ENCODE measurements at places on chromosomes 5 and 9. TPM values are rescaled to one million over a fixed set of nuclear protein-coding genes. Genes with fewer than 3 reads are reported as not detected.
A peak's percentile ranks its signal among the peaks of the same experiment; 100 is the strongest.

GRCh38 chr5:63686181-63686580 lies 276.1 kb downstream of the HTR1A start:
- DNase-seq, result no peak

OR1Q1 gene
- total RNA-seq, result not detected

ORM2 gene
- not detected for total RNA-seq

GRCh38 chr5:54616518-54617220 lies 99.1 kb downstream of the SNX18 start:
- no peak for DNase-seq

C5orf52 gene
- total RNA-seq, result not detected

GRCh38 chr5:31993165-31993961 lies 180.8 kb downstream of the GOLPH3 start:
- DNase-seq, result peak; percentile 39

ECM2 gene
- total RNA-seq, result 13.5 TPM

C9orf153 gene
- total RNA-seq, result not detected

DNA sequence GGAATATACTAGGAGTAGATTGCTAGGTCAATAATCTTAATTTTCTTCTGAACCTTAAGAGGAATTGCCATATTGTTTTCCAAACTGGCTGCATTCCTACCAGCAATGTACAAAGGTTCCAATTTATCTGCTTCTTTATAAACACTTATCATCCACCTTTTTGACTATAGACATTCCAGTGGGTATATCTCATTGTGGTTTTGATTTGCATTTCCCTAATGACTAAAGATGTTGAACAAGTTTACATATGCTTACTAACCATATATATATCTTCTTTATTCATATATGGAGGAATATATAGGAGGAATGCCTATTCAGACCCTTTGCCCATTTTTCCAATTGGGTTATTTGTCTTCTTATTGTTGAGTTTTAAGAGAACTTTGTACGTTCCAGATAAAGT lies 7.6 kb downstream of the DNAJC18 start:
- no peak for DNase-seq

SLC45A2 gene
- total RNA-seq, result not detected

DNA sequence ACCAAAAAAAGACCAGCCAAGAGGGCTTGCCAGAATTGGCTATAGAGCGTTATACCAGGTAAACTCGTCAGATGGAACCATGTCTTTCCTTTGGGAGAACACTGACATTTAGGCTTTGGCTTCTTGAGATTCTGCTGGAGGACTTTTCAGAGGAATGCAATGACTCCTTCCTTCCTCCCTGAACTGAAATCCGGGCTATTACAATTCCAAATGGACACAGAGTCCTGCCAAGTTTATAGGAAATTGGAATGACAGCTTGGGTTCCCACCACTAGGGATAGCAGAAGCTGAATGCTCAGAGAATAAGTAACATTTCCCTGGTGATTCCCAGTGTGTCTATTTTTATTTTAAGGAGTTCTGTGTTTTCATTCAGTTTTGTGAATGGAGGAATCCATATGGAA lies 143.0 kb downstream of the FGF1 start:
- DNase-seq, result no peak

SLC27A6 gene
- total RNA-seq, result 0.16 TPM

DNA sequence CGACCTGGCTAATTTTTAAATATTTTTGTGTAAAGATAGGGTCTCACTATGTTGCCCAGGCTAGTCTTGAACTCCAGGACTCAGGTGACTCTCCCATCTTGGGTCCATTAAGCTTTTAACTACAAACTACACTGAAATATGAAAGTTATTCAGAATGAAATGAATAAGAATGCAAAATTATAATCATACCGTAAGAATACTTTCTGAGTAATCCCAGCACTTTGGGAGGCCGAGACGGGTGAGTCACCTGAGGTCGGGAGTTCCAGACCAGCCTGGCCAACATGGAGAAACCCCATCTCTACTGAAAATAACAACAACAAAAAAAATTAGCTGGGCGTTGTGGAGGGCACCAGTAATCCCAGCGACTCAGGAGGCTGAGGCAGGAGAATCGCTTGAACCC lies 1.1 kb upstream of the ORM1 start:
- no peak for DNase-seq

- peak; percentile 28 for DNase-seq
Observed at GRCh38 chr5:138963763-138964371, 88.7 kb upstream of the LRRTM2 start.

FSTL4 gene
- 0.12 TPM for total RNA-seq

PCDHGB4 gene
- total RNA-seq, result 0.79 TPM

DNA sequence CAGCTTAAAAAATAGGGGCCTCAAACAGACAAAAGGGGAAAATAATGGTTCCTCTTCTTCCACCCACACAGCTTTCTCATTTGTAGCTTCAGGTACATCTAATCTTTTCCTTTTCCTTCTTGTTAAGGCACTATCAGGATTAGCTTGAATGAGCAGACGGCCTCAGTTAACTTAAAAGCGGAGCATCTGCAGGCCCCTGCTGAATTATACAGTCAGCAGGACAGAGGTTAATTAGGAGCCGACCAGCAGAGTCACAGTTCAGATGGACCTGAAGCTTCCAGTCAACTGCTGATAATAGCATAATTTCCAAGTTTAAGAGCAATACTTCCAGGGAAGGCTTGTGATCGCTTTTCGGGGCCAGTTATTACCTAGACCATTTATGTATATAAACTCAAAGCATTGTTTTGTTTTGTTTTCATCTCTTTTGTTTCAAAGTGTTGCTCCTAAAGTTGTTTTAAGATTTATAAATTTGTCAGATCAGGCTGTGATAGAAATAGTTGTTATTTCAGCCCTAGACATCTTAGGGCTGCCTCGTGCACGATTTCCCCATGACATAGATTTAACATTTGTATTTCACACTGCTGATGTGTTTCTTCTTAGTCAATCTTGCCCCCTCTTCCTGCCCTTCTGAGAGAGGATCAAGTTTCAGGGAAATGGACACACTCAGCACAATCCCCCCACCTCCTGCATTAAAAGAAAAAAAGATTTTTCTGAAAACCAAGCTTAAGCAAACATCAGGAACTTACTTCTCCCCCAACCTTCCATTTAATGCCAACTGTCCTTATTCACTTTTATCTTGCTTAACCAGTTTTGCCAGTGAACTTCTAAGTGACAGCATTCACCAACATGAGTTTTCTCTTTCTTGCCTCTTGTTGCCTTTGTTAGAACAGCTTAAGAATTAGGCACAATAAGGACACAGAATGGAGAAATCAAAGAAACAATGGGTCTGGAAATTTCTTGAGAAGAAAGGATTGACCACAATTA lies 449.8 kb downstream of the ARHGEF28 start:
- DNase-seq, result no peak

PPP3R2 gene
- total RNA-seq, result not detected

DNA sequence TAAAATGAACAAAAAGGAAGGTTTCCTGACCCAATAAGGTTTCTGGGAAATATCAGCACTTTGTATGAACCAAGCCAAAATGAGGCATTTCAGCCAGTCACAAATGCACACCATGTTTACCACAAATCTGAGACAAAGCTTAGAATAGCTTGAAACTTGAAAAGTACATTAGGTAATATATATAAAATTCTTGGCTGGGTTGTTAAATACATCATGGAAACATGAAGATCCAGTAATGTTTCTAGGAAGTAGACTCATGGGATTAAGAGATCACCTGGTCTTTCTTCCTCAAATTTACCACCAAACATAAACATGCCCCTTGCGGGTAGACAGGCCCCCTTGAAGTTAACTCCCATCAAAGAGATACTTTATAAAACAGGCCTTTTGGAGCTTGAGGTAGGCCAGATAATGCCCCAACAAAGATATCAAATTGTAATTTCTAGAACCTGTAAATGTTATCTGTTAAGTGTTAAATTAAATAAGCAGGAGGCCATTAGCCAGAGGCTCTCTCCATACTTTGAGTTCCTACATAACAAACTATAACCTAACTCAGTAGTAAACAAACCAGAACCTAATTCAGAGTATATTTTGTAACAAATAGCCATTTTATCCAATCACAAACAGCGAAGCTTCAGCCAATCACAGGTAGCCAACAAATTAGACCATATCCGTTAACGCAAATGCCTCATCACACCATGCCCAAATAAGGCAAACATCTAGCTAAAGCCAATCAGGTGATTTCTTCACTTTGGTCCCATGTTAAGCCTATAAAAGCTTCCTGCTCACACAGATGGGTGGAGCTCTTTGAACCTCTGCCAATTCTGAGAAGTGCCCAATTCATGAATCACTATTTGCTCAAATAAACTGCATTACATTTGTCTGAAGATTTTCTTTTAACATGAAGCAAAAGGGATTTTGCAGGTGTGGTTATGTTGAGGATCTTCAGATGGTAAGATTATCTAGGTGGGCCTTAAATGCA lies 127.9 kb upstream of the TARS1 start:
- peak; percentile 95 for DNase-seq

GRCh38 chr9:133426011-133426410 lies 3.8 kb downstream of the ADAMTS13 start:
- no peak for DNase-seq

SPATA31E1 gene
- not detected for total RNA-seq

DNA sequence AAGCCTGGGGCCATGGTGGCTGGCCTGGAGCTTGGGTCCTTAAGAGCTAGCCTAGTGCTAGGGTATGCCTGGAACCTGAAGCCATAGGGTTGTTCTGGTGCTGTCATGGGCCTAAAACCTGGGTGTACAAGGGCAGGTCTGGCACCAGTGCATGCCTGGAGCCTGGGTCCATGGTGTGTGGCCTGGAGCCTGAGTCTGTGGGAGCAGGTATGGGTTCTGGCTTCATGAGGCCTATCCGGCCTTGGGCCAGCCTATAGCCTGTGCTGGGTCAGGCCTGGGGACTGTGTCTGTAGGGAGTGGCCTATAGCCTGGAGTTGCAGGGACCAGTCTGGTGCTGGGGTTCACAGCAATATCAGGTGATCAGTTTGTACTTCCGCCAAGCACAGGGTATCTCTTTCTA lies 347.2 kb upstream of the MEF2C start:
- no peak for DNase-seq

- no peak for DNase-seq
Observed at GRCh38 chr9:98594546-98595160, 114.1 kb downstream of the GABBR2 start.

- no peak for DNase-seq
Observed at GRCh38 chr9:73131461-73131860, 20.2 kb upstream of the ANXA1 start.

DNA sequence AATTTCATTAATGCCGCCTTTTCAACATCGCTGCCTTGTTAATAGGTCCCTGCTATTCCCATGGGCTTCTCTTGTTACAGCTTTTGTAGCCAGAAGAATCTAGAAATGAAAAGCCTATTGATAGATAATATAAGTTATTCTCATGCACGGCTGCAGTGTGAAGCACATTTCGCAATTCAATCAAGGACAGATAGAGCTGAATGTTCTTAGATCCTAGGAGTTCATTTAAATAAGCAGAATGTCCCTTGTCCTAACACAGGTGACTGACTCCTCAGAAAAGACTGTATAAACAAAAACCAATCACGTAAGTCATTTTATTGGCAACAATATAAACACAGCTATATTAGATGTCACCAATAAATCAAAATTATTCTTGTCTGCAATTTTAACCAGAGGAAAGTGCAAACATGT lies 9.4 kb downstream of the GLIS3 start:
- DNase-seq, result no peak

NMRK1 gene
- 24.6 TPM for total RNA-seq

GRCh38 chr5:54632131-54632701 lies 114.7 kb downstream of the SNX18 start:
- DNase-seq, result no peak

GPR151 gene
- total RNA-seq, result not detected

- no peak for DNase-seq
Observed at GRCh38 chr5:143134900-143135299, 268.6 kb downstream of the NR3C1 start.

GRCh38 chr5:75885849-75886596 lies 168.8 kb upstream of the POC5 start:
- DNase-seq, result peak; percentile 17

ADRA1B gene
- 0.14 TPM for total RNA-seq

NME5 gene
- not detected for total RNA-seq

GRCh38 chr5:129771058-129771838 lies 23.4 kb downstream of the MINAR2 start:
- DNase-seq, result peak; percentile 92

GAPVD1 gene
- total RNA-seq, result 53.9 TPM

PCDHB2 gene
- total RNA-seq, result 2.4 TPM

DNA sequence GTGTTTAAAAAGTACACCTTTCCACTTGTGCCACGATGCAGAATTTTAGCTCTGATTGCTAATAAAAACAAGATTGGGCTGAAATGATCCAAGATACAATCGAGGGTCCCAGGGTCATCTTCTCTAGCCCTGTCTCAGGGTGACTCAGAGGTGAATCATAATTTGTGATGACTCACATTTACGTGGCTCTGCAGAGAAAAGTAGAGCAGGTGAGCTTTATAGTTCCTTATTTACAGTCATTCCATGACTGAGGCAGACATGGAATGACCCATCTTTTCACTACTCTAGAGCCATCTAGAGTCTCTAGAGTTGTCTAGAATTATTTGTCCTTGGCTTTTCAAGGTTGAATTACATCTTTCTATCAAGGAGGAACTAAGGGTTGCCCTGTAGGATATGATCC lies 155.2 kb downstream of the GAS1 start:
- DNase-seq, result peak; percentile 75

GRCh38 chr5:143865426-143866025 lies 53.6 kb downstream of the HMHB1 start:
- no peak for DNase-seq

PCDHGA10 gene
- total RNA-seq, result 1.4 TPM

GABRA6 gene
- total RNA-seq, result not detected

DNA sequence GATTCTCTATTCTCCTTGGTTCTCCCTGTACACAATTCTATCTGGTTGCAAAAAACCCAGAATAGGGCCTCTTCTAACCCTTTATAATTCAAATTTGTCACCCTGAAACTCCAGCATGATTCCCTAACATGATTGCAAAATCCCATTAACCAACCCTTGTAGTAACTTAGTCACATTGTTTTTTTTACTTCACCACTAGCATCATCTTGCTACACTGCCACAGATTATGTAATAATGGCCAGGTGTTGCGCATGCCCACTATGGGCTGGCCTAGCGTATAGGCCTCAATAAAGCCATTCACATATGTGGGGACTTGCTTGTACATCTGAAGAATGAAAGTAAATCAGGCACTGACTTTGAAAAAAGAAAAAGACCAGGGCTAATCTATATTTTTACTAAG lies 25.7 kb downstream of the FAM170A start:
- DNase-seq, result peak; percentile 98

Data from MCF 10A (cell line).